ENCODE measurements at places on chromosomes 12 and 14.

- no peak for DNase-seq
Observed at GRCh38 chr14:26577711-26578110, 20.1 kb downstream of the NOVA1 start.

DNA sequence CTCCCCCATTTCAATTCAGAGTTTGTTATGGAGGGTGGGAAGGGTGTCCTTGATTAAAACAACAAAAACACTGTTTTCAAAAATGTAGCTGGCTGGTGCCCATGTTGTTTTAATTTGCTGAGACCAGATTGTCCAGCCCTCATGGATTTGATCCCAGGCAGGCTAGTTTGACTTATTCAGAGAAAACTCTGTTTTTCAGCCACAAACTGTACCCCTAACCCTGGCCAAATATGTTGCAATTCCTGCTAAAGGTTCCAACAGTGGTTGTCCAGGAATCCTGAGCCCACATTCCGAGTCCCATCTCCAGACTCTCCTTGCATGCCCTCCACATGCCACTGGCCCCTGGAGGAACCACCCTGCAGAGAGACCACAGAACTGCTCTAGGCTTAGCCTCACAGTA is 36.0 kb downstream of the MAP1LC3B2 start:
- DNase-seq: no peak

- DNase-seq: peak; percentile 31
Observed at GRCh38 chr12:52321418-52321817, 220 bp upstream of the KRT83 start.

- peak; percentile 34 for DNase-seq
Observed at GRCh38 chr12:52235001-52235764, 2.1 kb downstream of the KRT7 start.

DNA sequence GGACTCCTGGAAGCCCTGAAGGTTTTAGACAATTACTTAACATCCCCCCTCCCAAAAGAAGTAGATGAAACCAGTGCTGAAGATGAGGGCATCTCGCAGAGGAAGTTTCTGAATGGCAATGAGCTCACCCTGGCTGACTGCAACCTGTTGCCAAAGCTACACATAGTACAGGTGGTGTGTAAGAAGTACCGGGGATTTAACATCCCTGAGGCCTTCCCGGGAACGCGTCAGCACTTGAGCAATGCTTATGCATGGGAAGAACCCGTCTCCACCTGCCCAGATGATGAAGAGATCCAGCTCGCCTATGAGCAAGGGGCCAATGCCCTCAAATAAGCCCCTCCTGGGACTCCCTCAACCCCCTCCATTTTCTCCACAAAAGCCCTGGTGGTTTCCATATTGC is 10.6 kb upstream of the SPPL3 start:
- no peak for DNase-seq

- DNase-seq: no peak
Observed at GRCh38 chr14:86055512-86056075, 525.6 kb downstream of the FLRT2 start.

DNA sequence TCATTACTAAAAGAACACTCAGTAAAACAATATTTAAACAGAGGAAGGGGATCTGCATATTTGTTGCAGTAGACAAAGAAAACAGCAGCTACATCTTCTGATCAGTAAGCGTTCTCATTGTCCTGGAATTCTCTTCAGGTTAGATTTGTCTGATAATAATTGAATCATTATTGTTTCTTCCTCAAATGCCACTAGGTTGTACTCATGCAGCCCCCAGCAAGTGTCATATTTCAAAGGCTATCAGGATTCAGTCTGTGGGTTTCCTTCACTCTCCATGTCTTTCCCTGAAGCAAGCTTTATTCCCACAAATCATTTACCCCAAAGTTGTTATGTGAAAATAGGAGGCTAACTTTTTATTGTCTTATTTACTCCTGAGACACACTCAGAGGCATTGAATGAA is 14.7 kb downstream of the PIK3C2G start:
- DNase-seq: no peak

DNA sequence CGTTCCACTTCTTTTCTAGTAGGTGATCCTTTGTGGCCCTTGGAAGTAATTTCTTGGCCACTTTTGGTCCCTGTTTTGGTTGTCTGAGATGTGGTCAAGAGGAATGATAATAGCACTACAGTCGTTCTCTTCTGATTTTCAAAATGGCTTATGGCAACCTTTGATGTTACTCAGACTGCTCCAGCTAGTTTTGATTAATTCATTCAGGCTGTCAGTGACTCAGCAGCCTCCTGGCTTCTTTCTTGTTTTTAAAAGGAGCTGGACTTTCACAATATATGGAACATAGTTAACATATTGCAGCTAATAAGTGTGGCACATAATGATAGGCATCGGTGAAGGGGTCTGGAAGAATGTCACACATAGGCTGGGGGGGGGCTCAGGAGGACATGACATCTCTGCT is 47.3 kb downstream of the WDR20 start:
- no peak for DNase-seq

- DNase-seq: no peak
Observed at GRCh38 chr14:34604995-34605394, 25.0 kb downstream of the SNX6 start.

GRCh38 chr14:75662966-75663365 is 1.9 kb downstream of the TTLL5 start:
- DNase-seq: no peak

DNA sequence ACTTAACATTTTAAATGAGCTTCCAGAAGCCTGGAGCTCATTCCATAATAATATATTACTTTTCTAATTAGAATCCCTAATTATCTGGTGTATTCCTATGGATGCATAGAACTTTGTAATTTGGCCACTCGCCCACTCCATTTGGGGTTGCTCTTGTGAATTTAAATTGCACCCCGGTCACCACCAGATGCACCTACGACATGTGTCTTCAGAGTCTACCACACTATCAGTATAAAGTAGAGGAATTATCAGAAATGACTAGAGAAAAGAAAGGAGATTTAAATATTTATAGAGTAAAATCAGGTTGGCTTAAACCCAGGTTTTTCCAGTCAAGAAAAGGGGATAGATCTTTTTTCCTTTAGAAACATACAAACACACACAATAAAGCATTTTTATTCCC is 145.8 kb upstream of the DCN start:
- DNase-seq: no peak

GRCh38 chr12:61554268-61555008 is 705.8 kb upstream of the USP15 start:
- no peak for DNase-seq

DNA sequence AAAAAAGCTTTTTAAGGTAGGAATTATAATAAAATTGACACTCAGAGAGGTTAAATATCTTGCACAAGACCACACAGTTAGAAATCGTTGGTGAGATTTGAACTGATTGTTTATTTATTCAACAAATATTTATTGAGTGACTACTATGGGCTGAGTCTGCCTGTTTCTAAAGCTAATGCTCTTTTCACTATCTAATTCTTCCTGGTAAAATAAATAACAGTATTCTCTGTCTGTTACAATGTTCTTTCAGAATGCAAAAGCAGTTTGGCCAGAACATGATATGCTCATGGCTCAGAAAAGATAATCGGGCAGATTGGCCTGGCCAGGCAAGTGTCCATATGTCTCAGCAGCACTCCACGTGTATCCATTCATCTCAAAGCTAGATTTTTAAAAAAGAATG is 82.0 kb downstream of the BTG1 start:
- DNase-seq: no peak

GRCh38 chr14:63394841-63395240 is 76.1 kb upstream of the GPHB5 start:
- DNase-seq: no peak

- no peak for DNase-seq
Observed at GRCh38 chr12:110530511-110530910, 28.4 kb downstream of the RAD9B start.

GRCh38 chr12:93838193-93838592 is 161.0 kb downstream of the CRADD start:
- no peak for DNase-seq

GRCh38 chr14:80942191-80942600 is 658 bp upstream of the CEP128 start:
- no peak for DNase-seq

DNA sequence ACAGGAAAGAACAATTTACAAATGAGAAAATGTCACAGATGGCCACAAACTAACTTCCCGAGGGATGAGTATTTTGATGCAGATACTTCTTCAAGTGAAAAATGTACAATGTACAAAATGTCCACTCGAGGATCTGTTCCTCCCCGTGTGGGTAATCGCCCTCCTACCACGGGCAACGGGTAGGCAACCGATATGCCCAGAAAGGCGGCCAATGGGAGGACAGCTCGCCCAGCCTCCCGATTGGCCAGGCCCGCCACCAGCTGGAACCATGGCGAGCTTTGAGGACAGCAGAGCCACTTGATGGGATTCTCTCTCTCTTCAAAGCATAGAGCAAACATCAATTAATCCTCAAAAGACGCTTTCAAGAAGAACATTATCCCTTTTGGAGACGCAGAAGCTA is 42.3 kb downstream of the DPF3 start:
- DNase-seq: no peak

- no peak for DNase-seq
Observed at GRCh38 chr12:76518699-76519098, 40.9 kb downstream of the OSBPL8 start.

- DNase-seq: peak; percentile 78
Observed at GRCh38 chr14:55329999-55330710, 58.9 kb downstream of the FBXO34 start.

DNA sequence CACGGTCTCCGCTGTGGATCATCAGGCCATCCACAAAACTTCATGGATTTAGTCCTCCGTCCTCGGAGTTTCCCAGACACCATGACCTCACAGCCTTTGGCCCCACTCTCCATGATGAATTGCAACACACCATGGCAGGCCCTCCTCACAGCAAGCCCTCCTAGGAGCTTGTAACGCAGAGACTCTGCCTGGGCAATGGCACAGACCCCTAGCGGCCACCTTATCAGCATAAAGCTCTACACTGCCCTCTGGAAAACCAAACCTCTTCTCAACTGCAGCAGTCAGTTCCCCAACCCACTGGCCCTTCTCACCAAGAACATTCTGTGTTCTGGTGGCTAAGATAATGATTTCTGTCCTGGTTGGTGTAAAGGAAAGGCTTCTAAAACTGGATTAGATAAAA is 238.4 kb upstream of the USP15 start:
- no peak for DNase-seq

DNA sequence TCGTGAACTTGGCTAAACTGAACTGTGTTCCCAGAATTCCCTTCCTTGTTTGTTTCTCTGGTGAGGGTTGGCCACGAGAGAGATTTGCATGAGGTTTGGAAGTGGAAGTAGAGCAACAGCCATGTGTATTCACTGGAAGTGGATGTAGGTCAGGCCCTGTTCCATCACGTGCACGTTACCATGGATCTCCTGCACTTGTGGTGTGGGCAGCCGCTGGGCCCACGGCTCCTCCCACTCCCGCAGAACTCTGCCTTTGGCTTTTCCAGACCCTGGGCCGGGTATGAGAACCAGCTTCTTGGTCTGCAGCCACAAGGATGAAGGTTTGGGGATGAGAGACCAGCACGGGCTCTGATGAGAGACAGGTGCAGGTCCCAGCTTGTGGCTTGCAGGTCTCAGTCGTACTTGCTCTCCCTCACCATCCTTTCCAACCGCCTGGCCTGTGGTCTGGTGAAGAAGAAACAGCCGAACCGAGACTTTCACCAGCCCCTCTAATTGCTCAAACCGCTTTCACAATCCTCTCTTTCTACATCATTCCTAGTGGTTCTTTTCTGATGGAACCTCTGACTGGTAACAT is 94.9 kb downstream of the DUSP16 start:
- DNase-seq: peak; percentile 85

DNA sequence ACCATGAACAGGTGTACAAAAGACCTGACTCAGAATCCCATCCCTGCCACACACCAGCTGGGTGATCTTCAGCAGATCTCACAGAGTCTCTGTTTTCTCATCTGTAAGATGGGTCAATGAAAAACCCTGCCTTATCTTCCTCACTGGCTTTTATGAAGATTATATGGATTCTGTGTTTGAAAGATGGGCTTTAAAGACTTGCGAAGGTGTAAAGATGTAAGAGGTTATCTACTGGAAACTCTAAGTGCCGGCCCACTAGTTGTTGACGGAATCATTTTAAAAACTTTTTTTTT is 15.3 kb upstream of the ANKRD33 start:
- no peak for DNase-seq

GRCh38 chr12:11752403-11753149 is 103.1 kb downstream of the ETV6 start:
- DNase-seq: no peak

DNA sequence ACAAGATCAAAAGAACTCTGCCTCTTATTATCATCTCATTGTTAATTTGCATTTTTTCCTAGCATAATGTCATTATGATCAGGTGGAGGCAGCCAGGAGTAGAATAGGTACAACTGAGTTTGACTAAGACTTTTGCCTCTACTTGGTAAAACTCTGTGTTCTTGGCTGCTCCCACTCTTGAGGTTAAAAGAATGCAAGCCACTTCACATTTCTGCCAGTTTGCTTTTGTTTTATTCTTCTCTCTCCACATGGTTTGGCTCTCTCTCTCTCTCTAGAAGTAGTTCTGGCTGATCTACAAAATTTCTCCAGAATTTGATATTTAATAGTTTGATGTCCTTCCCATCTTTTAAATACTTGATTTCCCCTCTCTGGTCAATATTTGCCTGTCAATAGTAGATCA is 170.7 kb upstream of the E2F7 start:
- DNase-seq: no peak

DNA sequence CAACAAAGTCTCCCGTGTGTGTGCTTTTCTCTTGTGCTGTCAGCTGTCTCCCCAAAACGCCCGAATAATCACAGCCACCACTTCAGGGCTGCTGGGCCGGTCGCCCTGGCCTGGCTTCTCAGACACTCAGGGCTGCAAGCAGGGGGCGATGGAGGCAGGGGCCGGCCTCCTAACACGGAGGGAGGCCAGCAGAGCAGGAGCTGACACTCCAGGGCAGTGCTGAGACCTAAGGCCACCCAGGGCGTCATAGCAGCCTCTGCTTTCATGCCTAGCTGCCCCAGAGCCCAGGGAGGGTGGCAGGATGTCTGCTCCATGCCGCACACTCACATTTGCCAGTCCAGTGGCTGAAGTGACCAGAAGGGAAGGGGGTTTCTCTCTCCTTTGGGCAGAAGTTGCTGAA is 25.6 kb downstream of the STX2 start:
- peak; percentile 37 for DNase-seq

DNA sequence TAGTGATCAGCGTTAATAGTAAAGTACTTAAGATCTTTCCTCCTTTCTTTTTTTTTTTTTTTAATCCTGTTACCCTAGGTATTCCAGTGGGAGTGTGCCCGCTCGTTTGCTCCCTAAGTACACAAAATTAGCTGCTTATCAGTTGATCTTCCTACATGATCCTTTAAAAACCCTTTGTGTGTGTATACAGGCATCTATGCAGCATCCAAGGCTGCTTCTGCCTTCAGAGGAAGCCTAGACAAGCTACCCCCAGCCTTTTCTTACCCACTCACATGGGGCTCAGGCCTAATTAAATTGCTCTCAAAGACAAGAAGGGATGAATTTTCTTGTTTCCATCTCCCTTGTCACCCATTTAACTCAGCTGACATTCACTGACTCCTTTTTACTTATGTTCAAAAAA is 343.4 kb upstream of the LMO3 start:
- no peak for DNase-seq

- DNase-seq: no peak
Observed at GRCh38 chr12:6826734-6827436, 1.3 kb upstream of the P3H3 start.

- no peak for DNase-seq
Observed at GRCh38 chr12:47268501-47269454, 189.0 kb upstream of the AMIGO2 start.

GRCh38 chr14:89621791-89622638 is 205.0 kb upstream of the FOXN3 start:
- DNase-seq: no peak

Data from activated effector memory CD4-positive, alpha-beta T cell treated with anti-CD3 and anti-CD28 coated beads, Interleukin-2, amount 50 U/mL, for 16 hours (primary cell).